ENCODE measurements at places on chromosomes 6 and 20.

DNA sequence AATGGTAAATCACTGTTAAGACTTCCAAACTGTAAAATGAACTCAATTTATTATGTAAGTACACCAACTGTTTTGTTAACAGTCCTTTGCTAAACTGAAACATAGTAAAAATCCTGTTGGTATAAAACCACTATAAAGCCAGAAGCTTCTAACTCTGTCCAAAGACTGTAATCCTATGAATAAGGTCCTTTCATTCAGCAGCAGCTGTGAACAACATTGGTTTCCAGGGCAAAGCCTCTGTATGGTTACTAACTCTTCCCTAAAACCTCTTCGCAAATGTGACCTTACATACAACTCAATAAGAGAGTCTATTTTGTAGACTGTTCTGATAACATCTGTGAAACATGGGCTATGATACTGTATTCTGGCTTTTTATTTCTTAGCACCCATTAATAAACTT is 40.1 kb downstream of the NUP153 start:
- H3K4me1 ChIP-seq = no peaks in the 10 kb centered on the region
- DNase-seq = no peak
- H3K27ac ChIP-seq = no peak overlapping the region
- H3K4me3 ChIP-seq = no peak overlapping the region
- peaks cover 6% of the 10 kb centered on the region for H3K36me3 ChIP-seq

- no peaks in the 10 kb centered on the region for H3K27me3 ChIP-seq
- H3K4me1 ChIP-seq = peaks cover 1% of the 10 kb centered on the region
- no peaks in the 10 kb centered on the region for H3K36me3 ChIP-seq
- H3K4me3 ChIP-seq = no peak overlapping the region
Observed at GRCh38 chr6:145368075-145368474, 367.2 kb downstream of the EPM2A start.

DNA sequence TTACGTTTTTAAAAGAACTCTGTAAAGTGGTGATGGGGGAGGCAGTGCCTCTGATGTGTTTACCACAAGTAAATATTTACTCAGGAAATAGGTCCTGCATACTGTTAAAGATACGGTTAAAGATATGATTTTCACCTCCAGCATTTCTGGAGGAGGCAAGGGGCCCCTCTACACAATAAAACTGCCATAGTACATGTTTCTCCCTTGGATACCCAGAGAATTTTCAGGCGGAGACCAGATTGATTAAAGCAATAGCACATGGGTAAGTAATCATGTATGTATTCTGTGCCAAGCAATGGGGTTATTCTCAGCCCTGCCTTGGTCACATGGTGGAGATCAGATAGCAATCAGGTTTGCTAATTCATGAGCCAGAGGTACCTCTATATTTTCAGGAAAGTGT is 9.6 kb downstream of the RIPOR2 start:
- H3K4me1 ChIP-seq = peaks cover 5% of the 10 kb centered on the region
- DNase-seq = no peak
- H3K36me3 ChIP-seq = no peaks in the 10 kb centered on the region

GRCh38 chr6:71197267-71197666 is 91.3 kb upstream of the OGFRL1 start:
- no peaks in the 10 kb centered on the region for H3K36me3 ChIP-seq
- H3K27ac ChIP-seq = no peak overlapping the region
- no peak overlapping the region for H3K4me3 ChIP-seq
- no peaks in the 10 kb centered on the region for H3K4me1 ChIP-seq
- DNase-seq = no peak
- no peaks in the 10 kb centered on the region for H3K27me3 ChIP-seq

- 0 out of 2 replicates have a peak, but pooled peaks cover 2% of the 10 kb centered on the region for H3K4me1 ChIP-seq
- no peak overlapping the region for H3K4me3 ChIP-seq
- no peak for DNase-seq
- no peaks in the 10 kb centered on the region for H3K36me3 ChIP-seq
Observed at GRCh38 chr6:157559201-157559756, 178.3 kb downstream of the ZDHHC14 start.

DNA sequence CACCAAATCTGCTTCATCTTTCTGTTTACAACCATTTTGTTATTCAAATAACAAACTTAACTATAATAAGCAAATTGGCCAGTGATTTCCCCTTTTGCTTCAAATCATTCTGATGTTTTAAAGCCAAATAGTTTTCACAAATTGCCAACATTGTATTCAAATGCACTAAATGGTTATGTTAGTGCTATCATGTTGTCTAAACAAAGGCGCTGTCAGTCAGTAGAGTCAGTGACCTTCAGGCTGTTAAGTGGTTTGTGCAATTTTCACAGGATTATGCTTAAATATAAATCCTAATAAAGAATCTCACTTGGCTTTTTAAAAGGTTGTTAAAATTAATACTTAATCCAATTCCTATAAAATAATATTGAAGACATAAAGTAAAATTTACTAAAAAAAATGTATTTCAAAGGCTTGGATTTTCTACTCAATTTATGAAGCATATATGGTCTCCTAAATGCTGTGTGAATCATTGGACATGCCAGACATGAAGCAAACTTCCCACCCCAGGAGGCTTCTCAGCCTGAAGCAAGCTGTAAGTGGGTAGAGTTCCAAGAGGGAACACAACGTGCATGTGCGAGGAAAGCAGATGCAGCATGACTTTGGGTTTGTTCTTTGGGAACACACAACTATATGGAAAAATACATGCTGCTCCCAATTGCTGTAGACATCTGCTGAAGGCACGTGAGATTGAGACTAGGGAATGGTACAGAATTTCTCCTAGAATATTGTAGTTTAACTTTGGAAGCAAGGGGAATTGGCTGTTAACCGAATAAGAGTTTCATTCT is 54.9 kb downstream of the RSPO3 start:
- no peak overlapping the region for H3K4me3 ChIP-seq
- H3K27me3 ChIP-seq = no peaks in the 10 kb centered on the region
- no peak overlapping the region for H3K27ac ChIP-seq
- DNase-seq = no peak
